ENCODE measurements at places on chromosomes 2 and 18. TPM values are rescaled to one million over a fixed set of nuclear protein-coding genes. Genes with fewer than 3 reads are reported as not detected.

Gene FOXD4L1
- 0.44 TPM for polyA plus RNA-seq

Gene DNER
- polyA plus RNA-seq, result 1.6 TPM

Gene IL36B
- polyA plus RNA-seq, result not detected

DNA sequence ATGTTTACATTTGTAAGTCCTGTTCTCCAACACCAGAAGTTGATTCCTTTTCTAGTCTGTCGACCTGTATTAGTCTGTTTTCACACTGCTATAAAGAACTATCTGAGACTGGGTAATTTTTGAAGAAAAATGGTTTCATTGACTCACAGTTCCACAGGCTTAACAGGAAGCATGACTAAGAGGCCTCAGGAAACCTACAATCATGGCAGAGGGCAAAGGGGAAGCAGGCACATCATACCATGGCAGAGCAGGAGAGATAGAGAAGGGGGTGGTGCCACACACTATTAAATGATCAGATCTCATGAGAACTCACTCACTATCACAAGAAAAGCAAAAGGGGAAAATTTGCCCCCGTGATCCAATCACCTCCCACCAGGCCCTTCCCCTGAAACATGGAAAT is 112.8 kb upstream of the MAP3K20 start:
- no peak for DNase-seq

- DNase-seq, result no peak
Measured at GRCh38 chr18:58590254-58590653, 38.6 kb downstream of the ALPK2 start.
